ENCODE measurements at places on chromosomes 13 and 19.

DNA sequence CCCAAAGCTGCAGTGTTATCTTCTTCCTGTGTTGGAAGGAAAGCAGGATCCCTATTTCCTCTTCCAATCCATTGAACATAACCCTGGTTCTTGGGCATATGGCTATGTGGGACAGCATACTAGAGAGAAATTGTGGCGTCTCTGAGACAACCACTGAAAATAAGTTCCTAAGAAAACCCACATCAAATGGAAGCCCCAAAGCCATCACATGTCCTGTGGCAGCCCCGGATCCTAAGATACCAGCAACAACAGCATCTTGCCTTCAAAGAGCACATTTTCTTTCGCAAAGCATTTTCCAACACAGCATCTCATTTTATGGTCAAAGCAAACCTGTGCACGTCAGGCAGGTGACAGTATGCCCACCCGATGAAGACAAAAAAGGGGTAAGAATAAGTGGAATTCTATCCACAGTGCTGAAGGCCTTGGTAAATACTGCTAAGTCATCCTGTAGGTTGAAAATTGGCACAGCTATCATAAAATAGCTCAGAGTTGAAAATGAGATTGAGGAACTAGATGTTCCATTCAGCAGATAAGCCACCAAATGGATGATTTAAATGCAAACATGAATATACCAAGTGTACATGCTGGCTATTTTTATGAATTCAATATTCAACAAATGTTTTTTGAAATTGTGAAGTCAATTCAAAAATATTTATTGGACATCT lies 232.2 kb downstream of the DLEU7 start:
- DNase-seq = no peak

DNA sequence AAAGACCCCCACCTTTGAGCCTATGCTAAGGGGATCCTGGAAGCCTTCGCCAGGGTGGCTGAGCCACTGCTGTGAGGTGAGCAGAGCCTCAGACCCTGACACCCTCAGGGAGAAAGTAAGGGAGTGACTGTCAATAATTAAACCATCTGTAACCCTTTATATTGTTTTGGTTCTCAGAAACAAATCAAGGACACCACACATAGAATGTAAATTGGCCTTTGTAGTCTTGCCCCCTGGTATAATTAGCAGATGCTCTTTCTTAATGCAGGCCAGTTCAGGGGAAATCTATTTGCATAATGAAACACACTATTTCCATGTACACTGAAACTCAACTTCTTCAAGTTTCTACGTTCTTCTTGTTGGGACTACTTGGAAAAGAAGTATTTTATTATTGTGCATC lies 127.7 kb upstream of the EDNRB start:
- DNase-seq = no peak

DNA sequence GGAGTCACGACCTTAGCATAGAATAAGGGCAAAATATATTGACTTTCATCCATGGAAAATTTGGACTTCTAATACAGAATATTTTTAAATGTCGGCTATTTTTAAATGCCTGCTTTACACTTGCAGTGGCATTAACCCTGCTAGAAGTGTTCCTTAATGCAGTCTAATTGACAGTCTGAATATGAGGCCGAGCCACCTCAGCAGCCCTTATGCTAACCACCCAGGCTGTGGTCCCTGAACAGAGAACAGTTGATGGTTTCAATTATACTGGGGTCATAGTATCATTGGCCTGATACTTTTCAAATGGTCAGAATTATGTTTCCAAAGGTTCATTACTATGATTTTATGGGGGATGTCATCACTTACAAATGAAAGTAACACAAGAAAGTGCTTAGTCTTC lies 764.7 kb upstream of the SLITRK1 start:
- no peak for DNase-seq

- no peak for DNase-seq
Observed at GRCh38 chr19:49361438-49362047, 673 bp downstream of the TEAD2 start.

GRCh38 chr13:98508280-98508679 lies 68.6 kb downstream of the STK24 start:
- DNase-seq = no peak

- DNase-seq = no peak
Observed at GRCh38 chr19:51521781-51522180, 9.7 kb downstream of the SIGLEC6 start.

GRCh38 chr13:22278336-22278929 lies 607.6 kb downstream of the FGF9 start:
- peak; percentile 64 for DNase-seq

- DNase-seq = no peak
Observed at GRCh38 chr19:30227012-30227621, 145.1 kb upstream of the ZNF536 start.

- no peak for DNase-seq
Observed at GRCh38 chr19:19202707-19203011, 555 bp downstream of the NR2C2AP start.

- DNase-seq = no peak
Observed at GRCh38 chr13:109480011-109480955, 306.1 kb downstream of the IRS2 start.

DNA sequence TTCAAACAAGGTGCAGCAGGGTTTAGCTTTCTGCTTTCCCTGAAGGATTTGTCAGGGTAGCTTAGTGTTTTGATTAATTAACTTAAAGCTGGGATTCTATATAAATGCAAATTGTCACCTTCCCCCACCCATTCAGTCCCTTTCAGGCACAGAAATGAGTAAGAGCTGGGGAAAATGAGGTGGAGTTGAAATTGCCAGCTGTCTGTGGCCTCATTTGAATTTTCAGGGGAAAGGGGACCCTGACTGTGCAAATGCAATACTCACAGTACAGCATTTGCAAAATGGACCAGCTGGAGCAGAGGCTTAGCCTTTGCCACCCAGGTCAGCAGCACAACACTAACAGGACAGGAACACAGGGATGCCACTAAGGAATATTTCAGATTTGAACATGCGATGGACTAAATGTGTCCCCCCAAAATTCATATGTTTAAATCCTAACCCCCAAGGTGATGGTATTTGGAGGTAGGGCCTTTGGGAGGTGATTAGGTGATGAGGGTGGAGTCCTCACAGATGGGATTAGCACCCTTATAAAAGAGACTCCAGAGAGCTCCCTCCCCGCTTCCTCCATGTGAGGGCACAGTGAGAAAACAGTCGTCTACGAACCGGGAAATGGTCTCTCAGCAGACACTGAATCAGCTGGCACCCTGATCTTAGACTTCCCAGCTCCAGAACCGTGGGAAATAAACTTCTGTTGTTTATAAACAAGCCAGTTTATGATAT lies 59.5 kb upstream of the CYSLTR2 start:
- no peak for DNase-seq

DNA sequence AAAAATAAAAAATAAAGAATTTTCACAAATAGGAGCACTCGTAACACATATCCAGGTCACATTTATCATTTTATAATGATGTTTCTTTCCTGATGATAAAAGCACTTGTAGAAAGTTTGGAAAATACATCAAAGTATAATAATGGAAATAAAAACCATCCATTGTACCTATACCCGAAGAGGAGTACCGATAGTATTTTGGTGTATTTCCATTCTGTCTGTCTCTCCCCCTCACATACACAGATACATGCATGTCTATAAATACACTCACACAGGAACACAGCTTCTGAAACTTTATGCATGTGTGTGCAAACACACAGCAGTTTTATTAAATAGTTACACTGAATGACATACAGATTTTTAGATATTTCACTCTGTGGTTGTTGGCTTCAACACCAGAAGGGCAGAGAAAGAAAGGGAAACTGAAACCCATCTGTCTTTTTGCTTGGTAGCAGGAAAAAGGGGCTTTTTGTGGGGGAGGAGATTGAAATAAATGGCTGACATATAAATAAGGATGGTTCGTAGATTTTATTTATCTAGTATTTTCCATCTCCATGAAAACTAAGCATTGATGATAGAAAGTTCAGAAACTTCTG lies 114.8 kb downstream of the LRCH1 start:
- DNase-seq = no peak

GRCh38 chr19:13127051-13127450 lies 9.0 kb downstream of the NACC1 start:
- no peak for DNase-seq

DNA sequence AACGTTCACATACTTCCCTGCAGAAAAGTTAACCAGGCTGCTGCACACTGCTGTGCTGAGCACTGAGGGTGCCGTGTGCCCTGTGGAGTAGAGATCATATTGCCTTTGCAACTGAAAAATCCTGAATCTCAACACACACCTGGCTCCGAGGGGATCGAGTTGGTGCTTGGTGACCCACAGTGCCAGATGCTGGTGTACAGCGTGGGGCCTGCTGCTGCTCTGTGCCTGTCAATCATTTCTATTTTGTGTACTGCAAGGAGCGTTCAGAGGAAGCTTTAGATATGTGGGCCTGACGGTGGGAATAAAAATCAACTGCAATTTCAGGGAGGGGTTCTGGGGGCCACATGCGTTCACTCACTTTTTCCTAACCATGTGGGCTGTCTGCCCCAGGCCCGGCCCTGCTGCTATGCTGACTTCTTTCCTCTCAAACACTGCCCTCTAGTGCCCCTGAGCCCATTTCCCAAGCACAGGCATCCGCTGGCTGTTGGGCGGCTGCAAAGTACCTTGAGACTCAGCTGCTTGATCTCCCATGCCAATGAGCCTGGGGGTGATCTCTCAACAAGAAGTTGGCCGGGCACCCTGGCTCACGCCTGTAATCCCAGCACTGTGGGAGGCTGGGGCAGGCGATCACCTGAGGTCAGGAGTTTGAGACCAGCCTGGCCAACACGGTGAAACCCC lies 9.7 kb upstream of the LENG8 start:
- no peak for DNase-seq

- no peak for DNase-seq
Observed at GRCh38 chr19:4749870-4750590, 26.4 kb upstream of the DPP9 start.

GRCh38 chr13:46491641-46492040 lies 61.3 kb upstream of the LRCH1 start:
- DNase-seq = no peak

- DNase-seq = no peak
Observed at GRCh38 chr13:87122551-87122950, 548.6 kb upstream of the SLITRK5 start.

- DNase-seq = no peak
Observed at GRCh38 chr19:39558624-39559117, 18.7 kb upstream of the EID2 start.

GRCh38 chr19:49854378-49855263 lies 3.7 kb downstream of the PTOV1 start:
- no peak for DNase-seq

DNA sequence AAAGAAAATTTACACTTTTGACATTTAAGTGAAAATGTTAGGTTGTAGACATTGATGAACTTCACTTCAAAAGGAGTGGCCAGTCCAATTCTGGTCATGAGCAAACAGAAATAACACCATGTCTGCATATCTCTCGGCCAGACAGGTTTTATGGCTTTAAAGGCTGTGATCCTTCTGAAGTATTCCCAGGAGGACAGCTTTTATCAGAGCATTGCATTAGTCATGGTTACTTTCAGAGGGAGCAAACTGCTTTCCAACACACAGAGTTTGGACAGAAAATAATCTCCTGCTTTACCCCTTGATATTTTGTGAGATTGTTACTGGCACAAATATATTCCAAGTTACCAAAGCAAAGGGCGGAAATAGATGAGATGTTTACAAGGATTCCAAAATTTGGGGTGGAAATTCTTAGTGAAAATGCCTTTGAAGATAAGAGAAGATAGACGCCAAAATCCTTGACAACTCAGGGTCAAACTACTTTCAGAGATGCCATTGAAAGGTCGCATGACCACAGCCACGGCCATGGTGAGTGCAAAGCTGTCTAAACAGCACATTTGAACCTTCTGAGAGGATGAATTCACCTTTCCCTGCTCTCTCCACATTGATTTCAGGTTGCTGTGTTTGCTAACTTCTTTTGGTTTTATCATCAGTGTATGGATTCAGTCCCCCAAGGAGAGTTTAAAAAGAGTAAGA lies 584.5 kb upstream of the SGCG start:
- no peak for DNase-seq

DNA sequence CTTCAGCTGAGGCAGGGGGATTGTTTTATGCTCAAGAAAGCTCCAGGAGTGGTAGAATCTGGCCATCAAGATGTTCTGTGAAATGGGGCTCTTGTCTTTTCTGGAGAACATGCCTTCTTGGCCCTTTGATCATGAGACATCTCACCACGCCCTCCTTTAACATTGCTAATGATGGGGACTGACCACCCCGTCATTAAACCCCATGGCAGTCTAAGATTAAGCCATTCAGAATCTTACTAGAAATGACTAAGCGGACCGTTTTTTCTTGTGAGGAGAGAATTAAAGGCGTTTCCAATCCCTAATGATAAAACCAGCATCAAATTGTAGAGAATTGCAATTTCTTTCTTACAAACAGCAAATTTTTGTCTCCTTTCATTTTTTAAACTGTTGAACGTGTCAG lies 89.4 kb downstream of the COL4A2 start:
- no peak for DNase-seq

DNA sequence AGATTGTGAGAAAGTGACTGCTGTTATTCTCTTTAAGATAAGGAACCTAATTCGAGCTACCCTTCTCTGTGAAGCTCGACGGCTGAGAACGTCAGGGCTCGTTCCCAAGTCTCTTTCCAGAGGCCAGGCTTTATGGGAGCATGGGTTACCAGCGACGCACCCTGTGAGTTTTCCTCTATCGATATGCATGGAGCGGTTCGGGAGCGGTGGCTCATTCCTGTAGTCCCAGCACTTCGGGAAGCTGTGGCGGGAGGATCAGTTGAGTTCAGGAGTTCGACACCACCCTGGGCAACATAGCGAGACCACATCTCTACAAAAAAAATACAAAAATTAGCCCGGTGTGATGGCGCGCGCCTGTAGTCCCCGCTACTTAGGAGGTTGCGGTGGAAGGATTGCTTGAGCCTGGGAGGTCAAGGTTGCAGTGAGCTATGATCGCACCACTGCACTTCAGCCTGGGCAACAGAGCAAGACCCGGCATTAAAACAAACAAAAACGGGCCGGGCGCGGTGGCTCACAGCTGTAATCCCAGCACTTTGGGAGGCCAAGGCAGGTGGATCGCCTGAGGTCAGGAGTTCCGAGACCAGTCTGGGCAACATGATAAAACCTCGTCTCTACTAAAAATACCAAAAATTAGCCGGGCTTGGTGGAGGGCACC lies 681 bp upstream of the ZNF606 start:
- DNase-seq = no peak

DNA sequence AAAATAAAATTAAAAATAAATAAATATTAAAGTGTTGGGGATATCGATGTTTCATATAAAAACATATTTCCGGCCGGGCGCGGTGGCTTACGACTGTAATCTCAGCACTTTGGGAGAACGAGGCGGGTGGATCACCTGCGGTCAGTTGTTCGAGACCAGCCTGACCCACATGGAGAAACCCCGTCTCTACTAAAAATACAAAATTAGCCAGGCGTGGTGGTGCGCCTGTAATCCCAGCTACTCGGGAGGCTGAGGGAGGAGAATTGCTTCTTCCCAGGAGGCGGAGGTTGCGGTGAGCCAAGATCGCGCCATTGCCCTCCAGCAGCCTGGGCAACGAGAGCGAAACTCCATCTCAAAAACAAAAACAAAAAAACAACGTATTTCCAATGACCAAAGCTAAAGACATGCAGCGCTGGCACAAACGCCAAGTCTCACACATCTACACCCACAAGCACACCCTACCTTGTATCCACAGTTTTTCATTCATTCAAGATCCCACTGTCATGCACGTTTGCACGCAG lies 907 bp downstream of the ZNF569 start:
- no peak for DNase-seq
